ENCODE measurements at places on chromosomes 16 and 17. TPM values are rescaled to one million over a fixed set of nuclear protein-coding genes. Genes with fewer than 3 reads are reported as not detected.

Gene C16orf92
- not detected for total RNA-seq

Gene PDILT
- not detected for total RNA-seq

Gene APPBP2
- 28.9 TPM for total RNA-seq

Gene PTX4
- 0.29 TPM for total RNA-seq

Gene HSD11B2
- under 0.01 TPM for total RNA-seq

Gene FOXF1
- 60.4 TPM for total RNA-seq

Gene G6PC1
- total RNA-seq, result not detected

Gene CHST5
- under 0.01 TPM for total RNA-seq

Gene ACADVL
- total RNA-seq, result 126 TPM
